ENCODE measurements at places on chromosomes 13 and 19. TPM values are rescaled to one million over a fixed set of nuclear protein-coding genes. Genes with fewer than 3 reads are reported as not detected.

SLAIN1 gene
- total RNA-seq = 25.3 TPM

DNA sequence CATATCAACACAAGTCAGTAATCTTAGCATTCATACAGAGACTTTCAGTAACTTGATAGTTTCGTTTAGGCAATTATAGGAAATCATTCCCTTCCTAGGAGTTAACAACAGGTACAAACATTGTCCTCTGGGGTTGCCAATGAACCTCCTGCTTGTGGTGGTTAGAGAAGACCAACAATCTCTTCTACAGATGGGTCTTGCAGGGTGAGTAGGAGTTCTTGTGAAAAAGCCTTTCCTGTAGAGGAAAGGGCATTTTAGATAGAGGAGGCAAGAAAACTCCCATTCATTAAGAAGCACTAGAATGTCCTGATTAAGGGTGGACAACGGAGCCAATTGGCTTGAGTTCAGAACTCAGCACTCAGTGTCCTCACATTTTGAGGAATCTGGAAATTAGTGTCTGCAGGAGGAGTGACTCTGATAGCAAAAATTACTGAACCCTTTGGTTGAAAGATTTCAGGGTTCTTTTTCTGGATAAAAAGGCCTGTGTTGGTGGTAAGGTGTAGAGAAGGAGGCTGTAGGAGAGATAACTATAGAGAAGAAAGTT lies 4.2 kb downstream of the WDFY2 start:
- no peak for DNase-seq

GRCh38 chr13:48236528-48237353 lies 3.7 kb downstream of the ITM2B start:
- DNase-seq = no peak

RFPL4AL1 gene
- not detected for total RNA-seq

GGACT gene
- 6.2 TPM for total RNA-seq

OR10H1 gene
- not detected for total RNA-seq

LILRB5 gene
- total RNA-seq = 2.0 TPM

GRCh38 chr19:13347367-13347766 lies 158.9 kb downstream of the CACNA1A start:
- no peak for DNase-seq

DNA sequence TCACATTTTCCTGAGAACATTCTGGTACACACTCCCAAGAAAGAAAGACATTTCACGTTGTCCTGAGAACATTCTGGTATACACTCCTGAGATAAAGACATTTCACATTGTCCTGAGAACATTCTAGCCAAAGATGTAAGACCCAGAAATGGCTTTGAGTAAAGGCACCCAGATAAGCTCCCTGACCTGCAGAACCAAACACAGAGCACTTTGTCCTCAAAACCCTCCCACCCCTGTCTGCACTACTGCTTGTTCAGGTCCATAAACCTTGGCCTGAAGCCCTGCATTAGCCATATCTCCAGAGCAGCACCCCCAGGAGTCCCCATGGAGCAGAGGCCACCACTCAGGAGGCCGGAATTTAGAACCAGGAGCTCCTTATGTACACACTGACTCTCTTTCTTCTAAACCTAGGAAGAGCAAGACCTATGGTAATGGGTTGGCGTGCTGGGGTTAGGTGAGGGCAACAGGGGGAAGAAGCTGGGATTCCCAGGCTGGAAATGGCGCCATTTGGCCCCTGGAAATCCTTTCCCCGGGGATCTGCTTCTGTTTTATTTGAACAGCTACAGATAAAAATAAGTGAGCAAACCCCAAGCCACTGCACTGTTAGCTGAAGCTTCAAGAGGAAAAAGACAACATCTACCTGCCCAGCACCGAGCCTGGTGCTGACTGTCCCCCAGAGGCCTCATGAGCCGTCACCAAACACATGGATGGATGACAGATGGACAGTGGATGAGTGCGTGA lies 13.7 kb downstream of the GAS6 start:
- no peak for DNase-seq

GRCh38 chr19:33054623-33055022 lies 10.1 kb downstream of the RHPN2 start:
- no peak for DNase-seq

DNA sequence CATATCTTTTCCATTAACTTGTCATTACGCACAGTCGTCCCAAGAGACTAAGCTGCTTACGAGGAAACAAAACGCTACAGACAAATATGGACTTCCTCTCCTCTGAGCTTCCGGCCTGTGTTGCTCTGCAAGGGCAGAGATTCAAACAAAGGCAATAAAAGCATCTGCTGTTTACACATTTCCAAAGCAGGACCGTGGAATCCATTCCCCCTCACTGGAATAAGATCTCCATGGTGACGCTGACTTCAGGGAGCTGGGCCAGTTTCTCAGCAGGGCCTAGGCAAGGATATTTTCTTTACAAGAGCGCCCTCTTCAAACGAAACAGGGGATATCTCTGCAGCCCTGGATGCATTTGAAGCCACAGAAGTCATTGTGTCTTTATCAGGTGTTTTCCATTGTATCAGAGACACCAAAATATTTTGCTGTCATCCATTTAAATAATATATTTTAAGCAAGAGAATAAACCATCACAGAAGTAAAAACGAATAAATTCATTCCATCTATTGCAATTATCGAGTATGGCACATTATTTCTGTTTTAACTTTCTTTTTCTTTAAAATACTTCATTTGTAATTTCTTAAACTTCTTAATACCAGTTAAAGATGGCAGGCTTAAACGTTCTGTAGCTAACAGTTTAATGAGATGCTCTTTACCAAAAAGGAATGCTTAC lies 177.5 kb downstream of the DCLK1 start:
- DNase-seq = peak; percentile 40

KLK2 gene
- 3.4 TPM for total RNA-seq

- DNase-seq = peak; percentile 91
These were observed 816 bp downstream of the USF2 start for GRCh38 chr19:35269438-35270117.

GRCh38 chr19:44657211-44657921 lies 13.7 kb downstream of the PVR start:
- DNase-seq = peak; percentile 63

DNA sequence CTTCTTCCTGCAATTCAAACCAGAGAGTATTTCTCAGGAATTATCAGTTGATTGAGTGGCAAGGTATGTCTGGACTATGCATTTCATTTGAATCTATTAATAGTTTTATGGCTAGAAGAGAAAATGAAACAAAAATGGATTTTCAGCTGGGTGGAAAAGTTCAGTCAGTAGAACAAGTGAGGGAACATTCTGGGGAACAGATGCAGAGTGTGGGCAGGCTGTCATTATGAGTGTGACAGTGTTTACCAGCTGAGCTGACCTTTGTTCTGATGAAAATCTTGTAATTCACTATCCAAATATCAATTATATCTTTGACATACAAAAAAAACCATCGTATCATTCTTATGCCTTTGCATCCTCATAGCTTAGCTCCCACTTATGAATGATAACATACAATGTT lies 2.6 kb upstream of the CLC start:
- no peak for DNase-seq

POU2F2 gene
- total RNA-seq = 0.17 TPM

- DNase-seq = peak; percentile 72
These were observed 1.2 kb downstream of the CIRBP start for GRCh38 chr19:1270213-1270853.

GRCh38 chr13:109785892-109786450 lies 412 bp downstream of the IRS2 start:
- no peak for DNase-seq

TTC9B gene
- not detected for total RNA-seq

- no peak for DNase-seq
These were observed 185.9 kb downstream of the LHFPL6 start for GRCh38 chr13:39417131-39417530.

- DNase-seq = peak; percentile 48
These were observed 77.2 kb downstream of the TSC22D1 start for GRCh38 chr13:44498969-44499368.

DNA sequence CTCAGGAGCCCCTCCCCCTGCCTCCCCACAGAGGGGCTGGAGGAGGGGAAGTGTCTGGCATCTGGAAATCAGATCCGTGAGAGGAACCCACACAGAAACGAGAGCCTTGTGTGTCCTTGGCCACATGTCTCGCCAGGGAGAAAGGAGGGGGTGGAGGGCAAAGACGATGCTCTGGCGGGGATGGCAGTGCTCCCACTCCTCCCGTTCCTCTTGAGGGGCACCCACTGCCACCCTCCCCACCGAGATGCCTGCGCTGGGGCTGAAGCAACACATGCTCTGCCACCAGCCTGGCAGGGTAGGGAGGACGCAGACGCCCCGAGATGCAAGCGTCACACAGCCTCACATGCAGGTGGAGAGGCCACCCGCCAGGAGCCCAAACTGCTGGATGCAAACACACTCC lies 2.8 kb downstream of the ADGRL1 start:
- no peak for DNase-seq

DNA sequence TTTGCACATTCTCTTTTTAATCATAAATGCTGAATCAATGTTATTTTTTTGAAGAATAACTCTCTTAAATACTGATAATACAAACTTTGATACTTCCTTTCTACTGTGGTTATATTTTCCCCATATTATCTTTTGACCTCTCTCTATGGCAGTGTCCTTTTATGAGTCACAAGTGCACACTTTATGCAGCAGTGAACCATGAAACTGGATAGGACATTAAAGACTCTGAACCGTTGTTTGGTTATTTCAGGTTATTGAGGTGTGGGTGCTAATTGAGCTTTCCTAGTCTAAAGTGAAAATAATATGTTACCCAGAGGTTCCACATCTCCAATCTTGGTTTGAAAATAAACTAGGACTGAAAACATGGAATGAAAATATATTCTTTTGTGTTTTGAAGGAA lies 71.4 kb downstream of the DGKH start:
- DNase-seq = no peak

- DNase-seq = no peak
These were observed 741 bp upstream of the TUBGCP3 start for GRCh38 chr13:112588490-112589297.

DNA sequence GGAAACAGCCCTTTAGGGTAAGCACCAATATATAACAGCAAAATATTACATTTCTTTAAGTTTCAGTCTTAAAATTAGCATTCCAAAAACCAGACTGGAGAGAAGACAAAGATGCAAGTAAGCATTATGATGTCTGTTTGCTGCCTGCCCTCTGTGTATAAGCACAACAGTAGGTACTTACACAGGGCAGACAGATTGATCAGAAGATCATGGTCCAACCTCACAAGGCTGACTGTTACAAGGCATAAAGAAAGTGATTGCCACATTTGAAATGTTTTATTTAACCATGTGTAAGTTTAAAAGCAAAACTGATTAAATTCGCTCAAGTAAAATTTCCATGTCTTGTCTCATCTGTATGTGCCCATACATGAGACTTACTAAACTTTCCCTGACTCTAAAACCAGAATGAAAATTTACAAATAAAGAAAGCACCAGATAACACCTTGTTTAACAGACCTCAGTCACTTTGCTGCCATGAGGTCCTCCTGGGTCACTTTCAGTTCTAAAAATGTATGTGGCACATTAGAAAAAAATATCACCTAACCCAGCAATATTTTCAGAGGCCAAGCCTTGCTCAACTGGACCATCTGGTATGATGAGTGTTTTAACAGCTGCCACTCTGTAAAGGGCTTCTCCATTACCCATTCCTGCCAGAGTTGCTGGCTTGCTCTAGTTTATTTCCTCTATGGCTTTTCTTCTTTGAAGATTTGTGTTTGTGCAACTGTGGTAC lies 297.0 kb downstream of the RBM26 start:
- DNase-seq = no peak

DNA sequence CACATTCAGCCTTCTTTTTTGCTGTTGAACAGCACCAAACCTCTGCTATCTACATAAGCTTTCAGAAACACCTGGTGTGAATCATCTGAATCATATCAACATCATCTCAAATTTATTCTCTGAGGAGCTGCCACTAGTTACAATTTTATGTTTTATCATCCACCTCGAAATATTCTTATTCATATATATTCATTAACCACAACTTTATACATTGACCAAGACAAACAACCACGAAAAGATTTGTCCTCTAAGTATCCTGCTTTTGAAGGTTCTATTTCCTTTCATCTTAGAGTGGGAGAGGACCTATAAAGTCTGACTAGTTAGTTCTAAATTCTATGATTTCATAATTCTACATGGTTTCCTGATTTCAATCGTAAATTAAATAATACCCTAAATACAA lies 18.9 kb downstream of the ESD start:
- DNase-seq = no peak

- DNase-seq = no peak
These were observed 362.8 kb downstream of the NALCN start for GRCh38 chr13:101053301-101054093.

NPHS1 gene
- not detected for total RNA-seq

SPPL2B gene
- 78.7 TPM for total RNA-seq

DNA sequence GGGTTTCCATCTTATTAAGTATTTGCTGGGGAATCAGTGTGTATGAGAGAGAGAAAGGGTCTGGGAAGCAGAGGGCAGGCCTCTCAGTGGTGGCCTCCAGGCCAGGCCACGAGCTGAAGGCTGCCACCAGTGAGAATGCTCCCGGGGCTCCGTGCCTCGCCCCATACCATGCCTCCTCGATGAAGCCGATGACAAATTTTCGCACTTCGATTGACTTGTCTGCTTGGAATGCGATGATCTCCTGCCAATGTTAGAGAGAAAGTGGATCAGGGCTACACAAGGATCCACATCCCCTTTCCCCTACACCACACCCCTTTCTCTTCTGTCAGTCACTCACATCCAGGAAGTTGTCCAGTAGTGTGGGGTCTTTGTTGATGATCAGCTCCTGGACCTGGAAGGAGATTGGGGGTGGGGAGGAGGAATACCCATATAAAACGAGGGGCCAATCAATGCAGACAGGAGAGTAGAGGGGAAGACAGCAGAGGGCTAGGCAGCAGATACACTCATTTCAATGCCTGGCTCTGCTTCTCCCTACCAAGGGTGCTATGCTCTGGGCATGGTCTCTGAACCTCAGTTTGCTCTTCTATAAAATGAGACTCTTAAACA lies 10.7 kb downstream of the SYMPK start:
- no peak for DNase-seq

DNA sequence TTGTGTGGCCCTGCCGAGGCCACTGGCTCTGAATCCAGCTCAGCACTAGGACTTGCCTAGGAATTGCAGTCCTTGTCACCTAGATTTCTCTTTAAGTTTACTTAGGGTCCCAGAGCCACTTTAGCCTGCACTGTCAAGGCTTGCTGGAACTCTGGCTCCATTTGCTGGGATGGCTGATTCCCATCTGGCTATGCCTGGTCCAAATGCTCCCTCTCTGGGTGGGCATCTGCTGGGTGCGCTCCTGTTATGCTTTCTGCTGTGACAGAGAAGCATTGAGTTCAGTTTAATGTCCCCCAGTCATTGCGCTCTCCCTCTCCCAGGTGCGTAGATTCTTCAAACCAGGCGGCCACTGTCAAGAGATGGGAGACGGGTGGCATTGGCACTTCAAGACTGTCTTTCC lies 102.2 kb downstream of the MTUS2 start:
- DNase-seq = no peak
